NCI-H2029 (cell line): ENCODE measurements at places on chromosomes 3 and 15.

- no peak for DNase-seq
Observed at GRCh38 chr3:2477620-2478019, 379.0 kb downstream of the CNTN4 start.

- DNase-seq: no peak
Observed at GRCh38 chr3:167051421-167051820, 328.7 kb downstream of the ZBBX start.

GRCh38 chr3:117444175-117444574 lies 734.6 kb downstream of the TUSC7 start:
- DNase-seq: no peak

DNA sequence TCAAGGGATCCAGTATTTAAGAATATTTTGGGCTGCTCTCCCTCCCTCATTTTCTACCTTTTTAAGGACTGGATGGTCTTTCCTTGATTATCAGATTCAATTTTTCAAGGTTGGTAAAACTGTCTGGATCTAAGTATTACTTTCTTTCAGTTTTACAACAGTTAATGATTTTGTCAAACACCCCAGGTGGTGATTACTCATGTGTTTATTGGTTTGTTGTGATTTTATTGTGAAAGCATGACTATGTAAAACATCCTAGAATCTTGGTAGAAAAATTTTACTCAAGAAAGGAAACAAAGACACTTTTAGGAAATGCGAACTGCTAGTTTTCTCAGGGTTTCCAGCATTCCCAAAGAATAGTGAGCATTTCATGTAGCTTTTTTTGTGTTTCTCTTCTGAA lies 7.3 kb downstream of the GTF2E1 start:
- DNase-seq: no peak

- no peak for DNase-seq
Observed at GRCh38 chr3:33940736-33941135, 142.3 kb downstream of the PDCD6IP start.

GRCh38 chr3:109930582-109930981 lies 593.2 kb upstream of the DPPA4 start:
- no peak for DNase-seq

GRCh38 chr15:73232776-73233175 lies 136.0 kb downstream of the HCN4 start:
- no peak for DNase-seq

- DNase-seq: peak; percentile 22
Observed at GRCh38 chr3:105527535-105527934, 160.8 kb downstream of the ALCAM start.

DNA sequence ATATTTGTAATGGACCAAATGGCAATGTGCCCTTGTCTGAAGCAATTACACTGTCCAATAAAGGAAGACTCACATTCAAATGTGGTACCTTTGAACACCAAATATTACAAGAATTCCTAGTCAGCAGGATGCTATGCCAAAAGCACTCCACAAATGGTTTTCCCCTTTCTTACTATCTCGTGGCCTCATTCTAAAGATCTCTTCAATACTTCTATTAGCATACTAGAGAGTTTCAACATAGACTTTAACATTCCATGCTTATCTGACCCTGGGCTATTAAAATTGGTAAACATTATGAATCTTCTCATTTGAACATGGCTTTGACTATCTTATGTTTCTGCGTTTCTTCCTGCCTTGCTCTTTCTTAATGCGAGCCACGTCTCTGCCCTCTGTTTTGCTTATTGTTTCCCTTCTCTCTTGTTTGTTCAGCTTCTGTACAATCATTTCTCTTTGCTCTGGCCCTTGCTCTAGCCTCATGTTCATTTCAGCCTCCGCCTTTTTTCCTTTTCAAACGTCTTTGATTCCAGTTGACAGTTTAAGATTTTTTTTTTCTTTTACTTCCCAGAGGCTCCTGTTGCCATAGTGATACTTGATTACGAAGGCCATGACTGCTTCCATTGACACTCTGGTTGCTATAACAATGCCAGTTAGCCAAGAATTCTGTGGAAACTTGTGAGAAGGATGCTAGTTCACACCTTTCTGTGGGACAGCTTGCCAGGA lies 49.5 kb upstream of the SLC9A9 start:
- DNase-seq: no peak

GRCh38 chr15:66164788-66165187 lies 88.8 kb downstream of the MEGF11 start:
- no peak for DNase-seq

GRCh38 chr3:13693441-13693840 lies 144.5 kb downstream of the FBLN2 start:
- no peak for DNase-seq

DNA sequence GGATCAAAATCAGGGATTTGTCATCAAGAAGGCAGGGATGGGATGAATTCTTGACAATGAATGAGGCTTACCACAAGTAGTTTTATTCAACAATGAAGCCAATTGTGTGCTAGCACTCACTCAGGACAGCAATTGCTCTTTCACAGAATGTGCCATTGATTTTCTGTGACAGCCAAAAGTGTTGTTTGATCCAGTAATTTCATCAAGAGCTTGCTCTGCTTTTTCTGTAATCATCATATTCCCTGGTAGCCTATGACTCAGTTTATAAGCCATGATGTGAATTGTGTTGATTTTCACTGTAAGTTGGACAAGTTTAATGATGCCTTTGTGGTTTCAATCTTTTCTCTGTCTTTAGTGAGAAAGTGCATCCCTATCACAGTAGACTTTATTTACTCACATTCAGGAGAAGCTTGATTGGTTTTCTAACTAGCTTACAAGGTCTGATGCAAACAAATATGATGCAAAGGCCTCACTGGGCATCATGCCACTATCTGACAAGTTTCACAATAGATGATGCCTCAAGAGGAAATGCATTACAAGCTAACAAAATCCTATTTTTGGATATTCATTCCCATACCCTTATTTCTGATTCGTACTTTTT lies 13.6 kb upstream of the CSRNP1 start:
- peak; percentile 35 for DNase-seq

DNA sequence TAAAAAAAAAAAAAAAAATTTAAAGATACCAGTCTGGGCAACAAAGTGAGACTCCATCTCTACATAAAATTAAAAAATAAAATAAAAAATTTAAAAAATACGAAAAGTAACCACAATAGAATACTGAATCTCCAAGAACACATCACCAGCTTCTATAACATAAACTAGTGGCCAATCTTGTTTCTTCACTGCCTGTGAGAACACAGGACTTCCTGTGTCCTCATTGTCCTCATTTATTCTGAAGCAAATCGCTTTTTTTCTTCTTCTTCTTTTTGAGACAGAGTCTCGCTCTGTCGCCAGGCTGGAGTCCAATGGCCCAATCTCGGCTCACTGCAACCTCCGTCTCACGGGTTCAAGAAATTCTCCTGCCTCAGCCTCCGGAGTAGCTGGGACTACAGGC lies 28.6 kb upstream of the RAB7A start:
- DNase-seq: no peak

- no peak for DNase-seq
Observed at GRCh38 chr3:71245971-71246880, 337.3 kb downstream of the FOXP1 start.

DNA sequence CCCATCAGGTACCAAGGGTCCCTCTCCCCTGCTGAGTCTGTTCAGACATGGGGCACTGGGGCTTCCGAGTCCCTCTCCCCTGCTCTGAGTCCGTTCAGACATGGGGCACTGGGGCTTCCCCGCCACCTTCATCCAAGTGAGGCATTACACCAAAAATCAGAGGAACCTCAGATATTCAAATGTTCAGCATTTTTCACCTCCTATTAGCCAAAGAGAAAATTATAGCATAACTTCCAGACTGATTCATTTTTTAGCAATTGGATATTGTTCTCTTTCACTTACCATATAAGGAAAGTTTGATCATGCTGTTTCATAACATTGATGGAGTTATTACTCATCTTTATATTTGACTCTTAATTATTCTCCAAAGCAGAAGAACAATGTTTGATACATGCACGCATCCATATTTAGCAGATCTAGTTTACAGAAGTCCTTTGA lies 213.9 kb downstream of the MTHFS start:
- DNase-seq: no peak

DNA sequence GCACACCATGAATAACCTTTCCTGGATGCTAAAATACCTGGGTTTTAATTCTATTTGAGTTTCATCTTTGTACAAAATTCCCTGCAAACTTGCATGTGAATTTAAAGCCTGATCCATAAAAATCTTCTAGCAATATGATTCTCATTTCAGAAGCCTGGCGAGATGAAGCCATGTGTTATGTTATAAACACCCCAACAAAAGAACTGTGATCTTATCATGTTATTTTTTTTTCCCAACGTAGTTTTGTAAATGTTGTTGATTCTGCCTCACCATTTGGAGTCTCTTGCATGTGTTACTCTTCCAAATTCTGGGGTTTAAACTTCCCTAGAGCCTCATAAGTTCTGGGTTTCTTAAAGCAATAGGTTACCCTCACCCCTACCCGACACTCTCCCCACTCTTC lies 428.1 kb upstream of the DPH6 start:
- no peak for DNase-seq

- peak; percentile 29 for DNase-seq
Observed at GRCh38 chr3:177195242-177195991, 1.9 kb downstream of the TBL1XR1 start.

DNA sequence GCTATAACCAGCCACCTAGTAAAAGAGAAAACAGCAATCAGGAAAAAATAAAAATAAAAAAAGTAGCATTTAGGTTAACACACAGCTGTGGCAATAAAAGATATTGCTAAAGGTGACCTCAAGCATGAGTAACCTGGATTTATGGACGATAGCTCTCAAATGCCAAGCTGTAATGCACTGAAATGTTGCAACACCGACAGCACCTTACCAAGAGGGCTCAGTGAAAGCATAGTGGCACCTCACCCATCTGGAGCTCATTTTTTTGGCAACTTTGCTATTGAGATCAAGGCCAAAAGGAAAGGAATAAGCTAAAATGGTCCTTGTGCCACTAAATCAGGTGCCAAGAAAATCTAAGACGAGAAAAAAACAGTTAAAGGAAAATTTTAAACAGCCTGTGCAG lies 2.5 kb downstream of the HACD2 start:
- no peak for DNase-seq

GRCh38 chr3:36989005-36989404 lies 3.9 kb downstream of the EPM2AIP1 start:
- no peak for DNase-seq

- no peak for DNase-seq
Observed at GRCh38 chr15:62896969-62897486, 145.5 kb upstream of the TPM1 start.

- DNase-seq: no peak
Observed at GRCh38 chr3:111577798-111578685, 17.1 kb downstream of the ZBED2 start.

GRCh38 chr3:35565048-35565447 lies 74.3 kb upstream of the ARPP21 start:
- no peak for DNase-seq

- DNase-seq: no peak
Observed at GRCh38 chr3:48845170-48845569, 2.5 kb downstream of the PRKAR2A start.

- DNase-seq: no peak
Observed at GRCh38 chr3:144923046-144923775, 951.6 kb downstream of the DIPK2A start.

- no peak for DNase-seq
Observed at GRCh38 chr3:51063053-51063452, 322.0 kb upstream of the MANF start.

GRCh38 chr3:70431911-70432310 lies 119.5 kb upstream of the MDFIC2 start:
- no peak for DNase-seq

DNA sequence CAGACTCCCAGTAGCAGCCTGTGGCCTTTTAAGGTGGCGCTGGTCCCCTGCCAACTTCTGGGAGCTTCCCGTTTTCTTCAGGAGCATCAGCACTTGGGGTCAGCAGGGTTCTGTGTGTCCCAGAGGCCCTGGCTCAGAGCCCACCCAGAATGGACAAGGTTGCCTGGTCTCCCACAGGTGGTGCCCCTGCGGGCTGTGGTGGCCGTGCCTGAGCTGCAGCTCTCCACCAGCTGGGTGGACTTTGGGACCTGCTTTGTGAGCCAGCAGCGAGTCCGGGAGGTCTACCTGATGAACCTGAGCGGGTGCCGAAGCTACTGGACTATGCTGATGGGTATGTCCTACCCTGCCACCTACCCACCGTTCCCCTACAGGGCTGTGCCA lies 15.5 kb downstream of the ACAA1 start:
- no peak for DNase-seq

- DNase-seq: no peak
Observed at GRCh38 chr3:112362221-112362620, 29.3 kb downstream of the CD200 start.

DNA sequence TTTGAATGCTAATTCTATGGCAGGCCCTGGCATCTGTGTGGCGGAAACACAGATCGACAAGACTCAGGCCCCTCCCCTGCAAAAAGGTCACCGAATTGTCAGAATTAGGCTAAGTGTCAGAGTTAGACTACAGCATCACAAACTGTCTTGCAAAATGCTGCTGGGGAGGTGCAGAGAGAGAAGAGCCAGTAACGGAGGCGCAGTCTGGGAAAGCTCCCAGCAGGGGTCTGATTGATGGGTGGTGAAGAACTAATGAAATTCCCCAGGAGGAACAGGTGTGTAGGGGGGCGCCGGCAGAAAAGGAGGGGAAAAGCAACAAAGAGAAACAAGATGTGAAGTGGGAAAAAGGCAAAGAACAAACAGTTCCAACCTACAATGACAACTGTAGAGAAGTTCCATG lies 72.7 kb upstream of the TAMM41 start:
- no peak for DNase-seq

GRCh38 chr3:197329382-197329781 lies 31.0 kb upstream of the DLG1 start:
- DNase-seq: no peak

DNA sequence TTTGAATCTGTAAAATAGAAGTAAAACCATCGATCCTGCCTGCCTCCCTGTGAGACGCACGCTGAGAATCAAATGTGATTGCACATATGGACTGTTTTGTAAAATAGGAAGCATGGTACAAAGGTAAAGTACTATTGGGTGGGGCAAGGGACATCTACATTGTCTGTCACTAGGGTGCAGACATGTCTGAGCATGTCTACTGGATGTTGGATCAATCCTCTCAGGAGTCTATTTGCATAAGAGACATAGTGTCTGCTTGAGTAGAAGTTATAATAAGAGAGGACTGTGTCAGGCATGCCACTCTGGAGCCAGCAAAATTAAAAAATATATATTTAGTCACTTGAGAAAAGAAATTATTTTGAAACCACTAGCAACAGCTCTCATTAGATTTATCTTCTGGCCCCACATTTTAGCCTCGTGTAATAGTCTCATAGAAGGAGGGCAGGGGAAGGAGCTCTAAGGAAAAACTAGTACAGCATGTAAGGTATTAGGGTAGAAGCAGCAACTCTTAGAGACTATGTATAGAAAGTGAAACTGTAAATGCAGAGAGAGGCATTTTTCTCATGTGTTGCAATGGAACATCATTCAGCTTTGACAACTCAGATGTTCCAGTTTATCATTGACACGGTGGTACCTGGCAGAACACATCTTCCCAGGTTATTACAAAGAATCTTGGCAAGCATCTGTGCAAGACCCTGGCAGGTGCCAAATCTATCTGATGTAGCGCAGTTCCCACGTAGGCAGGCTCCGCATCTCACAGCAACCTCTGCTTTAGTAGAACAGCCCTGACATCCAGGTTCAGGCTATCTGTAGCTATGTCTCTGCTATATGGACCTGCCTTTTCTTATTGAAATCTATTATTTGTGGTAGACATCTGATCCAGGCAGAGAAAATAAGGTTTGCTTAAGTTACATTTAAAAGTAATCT lies 85.2 kb upstream of the CHL1 start:
- no peak for DNase-seq

- DNase-seq: no peak
Observed at GRCh38 chr15:31148297-31149087, 47.0 kb upstream of the TRPM1 start.

- DNase-seq: no peak
Observed at GRCh38 chr15:78012643-78013077, 64.9 kb downstream of the TBC1D2B start.
